Fibroblast of upper back skin (primary cell): ENCODE measurements at places on chromosomes 3 and 15.

DNA sequence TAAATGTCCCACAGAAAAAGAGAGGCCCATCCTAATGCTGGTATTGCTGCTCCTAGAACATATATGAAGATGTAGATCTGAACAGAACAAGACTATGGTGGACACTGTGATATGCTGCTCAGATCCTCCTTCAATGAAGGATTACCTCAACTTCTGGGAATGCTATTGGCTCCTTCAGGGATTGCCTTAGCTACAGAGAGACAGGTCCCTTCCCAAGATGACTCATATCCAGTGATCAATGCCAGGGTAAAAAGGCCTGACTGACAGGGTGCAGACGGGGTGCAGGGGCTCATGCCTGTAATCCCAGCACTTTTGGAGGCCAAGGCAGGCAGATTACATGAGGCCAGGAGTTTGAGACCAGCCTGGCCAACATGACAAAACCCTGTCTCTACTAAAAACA, 20.5 kb upstream of the STAG1 start:
- DNase-seq = peak; percentile 37

- DNase-seq = no peak
These were observed 7.2 kb downstream of the PBRM1 start for GRCh38 chr3:52678265-52679198.

- DNase-seq = no peak
These were observed 44.2 kb upstream of the WNT5A start for GRCh38 chr3:55531321-55531720.

DNA sequence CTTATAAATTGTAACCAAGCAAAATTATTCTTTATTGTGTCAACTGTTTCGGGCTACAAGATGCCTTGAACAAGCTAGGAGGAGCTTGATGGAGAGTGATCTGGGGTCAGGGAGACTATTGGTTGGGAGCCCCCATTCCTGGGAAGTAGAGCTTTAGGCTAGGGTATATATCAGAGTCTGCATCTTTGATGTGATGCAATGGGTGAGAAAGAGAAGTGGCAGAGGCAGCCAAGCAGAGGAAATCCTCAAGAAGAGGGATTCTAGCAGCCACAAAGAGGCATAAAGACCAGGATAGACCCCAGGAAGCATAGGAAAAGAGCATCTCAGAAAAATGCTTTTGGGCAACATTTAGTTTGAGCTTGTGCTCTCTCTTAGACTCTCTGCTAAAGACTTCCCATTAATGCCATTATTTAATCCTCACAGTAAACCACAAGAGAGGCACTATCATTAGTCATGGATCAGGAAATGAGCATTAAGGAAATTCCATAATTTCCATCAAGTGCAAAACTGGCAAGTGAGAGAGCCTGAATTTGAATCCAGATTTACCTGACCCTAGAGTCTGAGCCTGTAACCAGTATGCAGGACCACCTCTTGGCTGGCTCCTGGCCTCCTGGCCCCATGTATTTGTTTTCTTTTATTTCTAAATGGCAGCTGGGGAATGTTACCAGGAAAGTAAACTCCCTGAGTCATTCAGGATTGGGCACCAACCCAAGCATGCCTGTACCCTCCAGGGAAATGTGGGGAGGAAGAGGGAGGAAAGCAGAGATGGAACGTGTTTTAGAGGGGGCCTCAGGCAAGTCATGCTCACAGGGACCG, 118.7 kb downstream of the RPL22L1 start:
- peak; percentile 98 for DNase-seq

GRCh38 chr15:43207024-43207423, 13.8 kb downstream of the EPB42 start:
- DNase-seq = no peak

DNA sequence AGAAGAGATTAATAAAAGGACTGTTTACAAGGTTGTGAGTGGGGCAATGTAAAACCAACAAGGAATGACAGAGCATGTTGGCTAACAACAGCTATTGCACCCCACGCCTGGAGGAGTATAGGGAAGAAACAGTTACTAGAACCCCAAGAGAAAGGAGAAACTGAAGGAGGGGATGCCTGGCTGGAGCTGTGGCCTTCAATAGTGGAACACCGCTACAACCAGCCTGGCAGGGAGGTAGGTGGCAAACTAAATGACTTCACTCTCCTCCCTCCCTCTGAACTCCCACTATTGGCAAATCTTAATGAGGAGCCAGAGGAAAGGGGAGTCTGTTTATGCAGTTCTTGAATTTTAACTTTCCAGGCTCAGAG, 7.2 kb upstream of the CD47 start:
- no peak for DNase-seq

GRCh38 chr3:50170689-50171088, 15.6 kb downstream of the SEMA3F start:
- DNase-seq = peak; percentile 38

DNA sequence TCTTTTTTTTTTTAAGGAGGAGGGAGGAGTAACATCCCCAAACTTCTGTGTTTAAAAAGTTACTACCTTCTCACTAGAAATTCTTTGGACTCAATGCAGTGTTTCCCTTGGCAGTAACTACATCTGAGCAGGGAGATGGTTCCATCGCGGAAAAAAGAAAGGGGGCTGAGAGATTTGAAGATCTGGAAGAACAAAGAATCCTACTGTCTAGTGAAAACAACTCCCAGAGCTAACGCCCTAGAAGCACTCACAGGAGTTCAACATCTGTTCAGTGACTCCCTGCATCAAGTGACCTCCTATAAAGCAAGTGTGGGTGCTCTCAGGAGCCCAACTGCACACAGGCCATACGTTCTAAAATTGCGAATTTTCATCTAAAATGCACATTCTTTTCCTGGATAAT, 66.8 kb upstream of the PXYLP1 start:
- DNase-seq = no peak

DNA sequence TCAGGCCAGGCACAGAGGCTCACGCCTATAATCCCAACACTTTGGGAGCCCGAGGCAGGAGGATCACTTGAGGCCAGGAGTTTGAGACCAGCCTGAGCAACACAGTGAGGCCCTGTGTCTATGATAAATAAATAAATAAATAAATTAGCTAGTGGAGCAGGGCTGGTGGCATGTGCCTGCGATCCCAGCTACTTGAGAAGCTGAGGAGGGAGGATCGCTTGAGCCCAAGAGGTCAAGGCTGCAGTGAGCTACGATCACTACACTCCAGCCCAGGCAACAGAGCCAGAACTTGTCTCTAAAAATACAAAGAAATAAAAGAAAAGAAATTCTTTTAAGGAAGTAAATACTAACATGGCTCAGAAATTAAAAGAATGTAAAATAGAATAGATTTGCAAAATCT, 91.8 kb downstream of the LIPC start:
- DNase-seq = no peak
